ENCODE measurements at places on chromosomes 3 and 15. TPM values are rescaled to one million over a fixed set of nuclear protein-coding genes. Genes with fewer than 3 reads are reported as not detected.

GRCh38 chr15:76299786-76300185, 11.5 kb downstream of the ETFA start:
- H3K36me3 ChIP-seq: no peaks in the 10 kb centered on the region
- H3K27me3 ChIP-seq: no peaks in the 10 kb centered on the region
- H3K27ac ChIP-seq: no peak overlapping the region
- no peak overlapping the region for H3K4me3 ChIP-seq
- no peak for DNase-seq
- H3K4me1 ChIP-seq: peaks cover 8% of the 10 kb centered on the region

DNA sequence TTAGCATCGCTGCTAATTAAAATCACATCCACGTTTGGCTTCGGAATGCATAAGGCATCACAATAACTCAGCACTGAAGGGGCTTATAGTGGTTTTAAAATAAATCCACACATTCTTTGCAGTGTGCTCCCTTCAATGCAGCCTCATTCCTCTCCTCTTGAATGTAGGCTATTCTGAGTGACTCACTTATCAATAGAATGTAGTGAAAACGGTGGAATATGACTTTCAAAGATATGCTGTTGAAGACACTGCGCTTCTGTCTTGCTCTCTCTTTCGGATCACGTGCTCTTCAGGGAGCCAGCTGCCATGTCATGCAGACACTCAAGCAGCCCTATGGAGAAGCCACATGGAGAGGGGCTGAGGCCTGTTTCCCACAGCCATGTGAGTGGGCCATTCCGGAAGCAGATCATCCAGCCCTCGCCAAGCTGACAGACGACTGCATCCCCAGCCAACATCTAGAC, 87.4 kb downstream of the CRYGS start:
- DNase-seq: no peak
- H3K36me3 ChIP-seq: no peaks in the 10 kb centered on the region
- H3K4me1 ChIP-seq: peaks cover 9% of the 10 kb centered on the region
- no peak overlapping the region for H3K27ac ChIP-seq

TP53BP1 gene
- 35.0 TPM for total RNA-seq

FBXO45 gene
- total RNA-seq: 14.0 TPM

DNA sequence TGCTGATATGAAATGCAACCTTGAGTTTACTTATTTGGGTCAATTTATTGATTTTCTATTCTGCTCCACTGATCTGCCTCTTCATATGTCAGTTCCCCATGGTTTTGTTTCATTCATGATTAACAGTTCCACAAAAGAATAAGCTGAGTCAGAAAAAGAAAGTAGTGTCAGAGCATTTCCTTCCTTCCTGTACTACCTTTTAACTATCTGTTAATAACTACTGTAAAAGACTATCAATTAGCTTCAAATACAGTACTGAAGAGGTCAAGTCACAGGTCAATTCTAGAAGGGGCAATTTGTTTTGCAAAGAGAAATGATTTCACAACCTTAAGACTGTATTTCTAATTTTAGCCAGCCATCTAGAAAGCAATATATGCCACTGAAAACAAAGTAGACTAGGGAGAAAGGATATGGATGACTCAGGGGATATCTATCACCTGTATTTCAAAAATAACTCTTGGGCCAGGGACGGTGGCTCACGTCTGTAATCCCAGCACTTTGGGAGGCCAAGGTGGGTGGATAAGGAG, 129.5 kb downstream of the TFDP2 start:
- peaks cover 20% of the 10 kb centered on the region for H3K4me1 ChIP-seq
- H3K27me3 ChIP-seq: no peaks in the 10 kb centered on the region
- DNase-seq: no peak

GRCh38 chr3:99532246-99532645, 106.1 kb upstream of the COL8A1 start:
- H3K4me3 ChIP-seq: no peak overlapping the region
- H3K36me3 ChIP-seq: no peaks in the 10 kb centered on the region
- H3K27me3 ChIP-seq: no peaks in the 10 kb centered on the region
- H3K4me1 ChIP-seq: no peaks in the 10 kb centered on the region
- no peak overlapping the region for H3K27ac ChIP-seq
- DNase-seq: peak; percentile 12

SCN5A gene
- 0.05 TPM for total RNA-seq

ZNF662 gene
- total RNA-seq: 3.8 TPM

GRCh38 chr3:80408030-80408721, 640.4 kb upstream of the ROBO1 start:
- no peaks in the 10 kb centered on the region for H3K36me3 ChIP-seq
- H3K4me3 ChIP-seq: no peak overlapping the region
- no peaks in the 10 kb centered on the region for H3K4me1 ChIP-seq
- no peak for DNase-seq

SLC12A1 gene
- total RNA-seq: not detected

COLQ gene
- total RNA-seq: 2.0 TPM

DNA sequence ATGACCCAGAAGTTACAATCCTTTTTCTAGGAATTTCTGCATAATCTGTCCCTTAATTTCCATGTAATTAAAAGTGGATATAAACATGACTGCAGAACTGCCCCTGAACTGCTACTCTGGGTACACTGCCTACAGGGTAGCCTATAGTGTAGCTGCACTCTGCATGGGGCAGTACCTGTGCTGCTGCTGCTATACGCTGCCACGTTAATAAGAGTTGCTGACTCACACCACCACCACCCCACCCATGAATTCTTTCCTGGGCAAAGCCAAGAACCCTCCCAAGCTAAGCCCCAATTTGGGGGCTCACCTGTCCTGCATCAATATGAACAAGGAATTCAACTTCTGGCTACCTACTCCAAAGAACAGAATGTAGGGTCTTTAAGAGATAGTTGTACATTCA, 13.9 kb downstream of the HDGFL3 start:
- peaks cover 14% of the 10 kb centered on the region for H3K4me1 ChIP-seq
- no peak overlapping the region for H3K27ac ChIP-seq
- H3K27me3 ChIP-seq: peaks cover 46% of the 10 kb centered on the region
- peaks cover 2% of the 10 kb centered on the region for H3K36me3 ChIP-seq
- no peak for DNase-seq

- H3K27ac ChIP-seq: peak overlapping the region; percentile 28
- peaks cover 5% of the 10 kb centered on the region for H3K36me3 ChIP-seq
- DNase-seq: no peak
- H3K4me1 ChIP-seq: peaks cover 25% of the 10 kb centered on the region
- no peak overlapping the region for H3K4me3 ChIP-seq
- H3K27me3 ChIP-seq: no peaks in the 10 kb centered on the region
These were observed 45.0 kb downstream of the ZMAT3 start for GRCh38 chr3:179026636-179027035.

- peaks cover 15% of the 10 kb centered on the region for H3K36me3 ChIP-seq
- DNase-seq: no peak
- no peaks in the 10 kb centered on the region for H3K4me1 ChIP-seq
- no peak overlapping the region for H3K4me3 ChIP-seq
- H3K27me3 ChIP-seq: no peaks in the 10 kb centered on the region
These were observed 553.7 kb downstream of the TAFA4 start for GRCh38 chr3:68378631-68379030.

DNA sequence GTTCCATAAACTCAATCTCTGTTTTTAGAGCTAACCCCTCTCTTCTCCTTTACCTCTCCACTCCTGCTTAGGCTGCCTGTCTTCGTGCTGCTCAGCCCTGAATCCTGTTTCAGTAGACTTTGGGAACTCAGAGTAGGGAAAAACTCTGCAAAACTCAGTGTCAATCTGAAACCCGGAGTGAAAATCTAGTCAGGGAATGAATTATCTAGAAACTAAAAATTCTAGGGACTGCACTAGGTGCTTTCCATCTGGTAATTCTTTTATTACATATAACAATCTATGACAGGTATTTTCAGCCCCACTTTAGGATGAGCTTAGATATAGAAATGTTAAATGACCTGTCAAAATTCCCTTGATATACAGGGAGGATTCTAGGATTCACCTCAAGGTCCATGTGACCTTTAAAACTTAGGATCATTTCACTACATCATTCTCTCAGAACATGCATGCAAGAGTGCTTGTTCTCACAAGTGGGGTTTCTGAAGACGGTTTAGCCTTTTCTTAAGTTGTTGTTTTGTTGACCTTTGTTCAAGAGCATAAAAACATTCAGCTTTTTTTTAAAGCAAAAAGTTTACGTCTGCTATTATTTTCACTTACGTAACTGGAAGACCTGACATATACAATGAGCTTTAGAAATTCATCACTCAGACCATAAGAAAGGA, 108.2 kb upstream of the MBNL1 start:
- no peak overlapping the region for H3K4me3 ChIP-seq
- no peak for DNase-seq

DNA sequence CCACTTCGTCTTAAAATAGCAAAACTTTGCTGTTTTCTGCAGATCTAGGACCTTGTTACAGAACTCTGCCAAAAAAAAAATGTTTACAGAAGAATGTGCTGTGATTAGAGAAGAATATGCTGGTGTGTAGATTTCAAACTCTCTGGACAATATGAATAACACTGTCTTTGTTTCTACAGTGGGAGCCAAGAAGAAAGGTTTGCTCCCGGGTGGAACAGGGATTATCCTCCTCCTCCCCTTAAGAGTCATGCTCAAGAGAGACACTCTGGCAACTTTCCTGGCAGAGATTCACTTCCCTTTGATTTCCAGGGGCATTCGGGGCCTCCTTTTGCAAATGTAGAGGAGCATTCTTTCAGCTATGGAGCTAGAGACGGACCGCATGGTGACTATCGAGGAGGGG, 27.3 kb downstream of the RBM6 start:
- H3K4me1 ChIP-seq: peaks cover 10% of the 10 kb centered on the region
- H3K27me3 ChIP-seq: no peaks in the 10 kb centered on the region
- H3K4me3 ChIP-seq: no peak overlapping the region
- H3K27ac ChIP-seq: no peak overlapping the region

GPR149 gene
- total RNA-seq: not detected

- H3K4me3 ChIP-seq: no peak overlapping the region
- no peaks in the 10 kb centered on the region for H3K27me3 ChIP-seq
- no peak for DNase-seq
- no peak overlapping the region for H3K27ac ChIP-seq
- no peaks in the 10 kb centered on the region for H3K4me1 ChIP-seq
These were observed 1111.2 kb downstream of the TUSC7 start for GRCh38 chr3:117820658-117821299.

DNA sequence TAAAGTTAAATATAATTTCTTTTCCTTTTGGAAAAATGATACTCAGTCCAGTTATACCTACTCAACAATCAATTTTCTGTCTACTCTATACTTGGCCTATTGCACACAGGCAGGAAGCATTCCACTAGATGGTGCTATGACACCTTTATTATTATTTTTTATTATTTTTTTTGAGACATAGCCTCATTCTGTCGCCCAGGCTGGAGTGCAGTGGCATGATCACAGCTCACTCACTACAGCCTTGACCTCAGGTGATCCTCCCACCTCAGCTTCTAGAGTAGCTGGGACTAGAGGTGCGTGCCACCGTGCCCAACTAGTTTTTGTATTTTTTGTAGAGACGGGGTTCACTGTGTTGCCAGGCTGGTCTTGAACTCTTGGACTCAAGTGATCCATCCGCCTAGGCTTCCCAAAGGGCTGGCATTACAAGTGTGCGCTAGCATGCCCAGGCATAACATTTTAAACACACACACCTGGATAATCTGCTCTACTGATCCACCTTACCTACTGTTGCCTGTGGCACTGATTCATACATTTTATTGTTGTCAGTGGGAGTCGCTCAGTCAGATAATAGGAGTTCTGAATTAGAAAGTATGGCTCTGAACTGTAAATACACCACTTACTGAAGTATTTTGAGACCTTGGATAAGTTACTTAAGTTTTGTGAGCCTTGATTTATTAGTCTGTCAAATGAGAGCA, 56.2 kb downstream of the EIF3J start:
- no peak overlapping the region for H3K4me3 ChIP-seq
- peaks cover 27% of the 10 kb centered on the region for H3K36me3 ChIP-seq
- peaks cover 28% of the 10 kb centered on the region for H3K4me1 ChIP-seq

DNA sequence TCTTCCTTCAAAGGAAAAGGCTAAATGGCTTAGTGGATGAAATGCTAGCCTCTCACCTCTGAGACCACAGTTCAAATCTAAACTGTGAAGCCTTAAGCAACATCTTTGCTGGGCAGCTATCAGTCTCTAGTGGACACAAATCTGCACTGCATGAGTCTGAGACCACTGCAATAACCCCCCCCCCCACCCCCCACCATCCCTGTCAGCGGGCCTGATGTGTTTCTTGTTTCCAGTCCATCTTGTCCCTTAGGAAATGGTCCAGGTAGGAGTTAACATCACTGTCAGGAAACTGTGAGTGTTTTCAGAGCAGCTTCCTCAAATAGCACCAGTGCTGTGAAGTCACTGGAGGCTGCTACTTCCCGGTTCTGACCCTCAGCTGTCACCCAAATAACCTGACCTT, 140.6 kb upstream of the TMCO5A start:
- H3K36me3 ChIP-seq: no peaks in the 10 kb centered on the region
- no peak overlapping the region for H3K4me3 ChIP-seq

DNA sequence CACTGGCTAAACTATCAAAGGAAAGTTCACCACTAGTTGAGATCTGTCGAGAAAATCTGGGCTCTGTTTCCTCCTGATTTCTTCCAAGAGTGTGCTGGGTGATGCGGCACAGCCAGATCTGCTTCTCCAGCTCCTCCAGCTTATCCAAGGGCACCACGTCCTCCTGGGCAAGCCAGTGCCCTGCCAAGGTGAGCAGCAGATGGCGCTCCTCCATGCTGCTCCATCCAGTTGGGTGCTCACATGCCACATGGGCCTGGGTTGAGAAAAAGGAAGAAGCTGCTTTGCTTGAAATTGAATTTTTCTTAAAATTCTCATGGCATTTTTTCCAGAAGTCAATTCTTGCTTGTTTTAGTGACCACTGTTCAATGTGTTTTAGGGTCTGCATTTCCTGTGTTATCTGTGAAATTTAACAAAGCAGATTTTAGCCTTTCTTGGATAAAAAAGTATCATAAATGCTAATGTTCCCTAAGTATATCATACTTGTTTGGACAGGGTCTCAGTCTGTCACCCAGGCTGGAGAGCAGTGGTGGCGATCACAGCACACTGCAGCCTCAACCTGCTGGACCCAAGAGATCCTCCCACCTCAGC, 47.3 kb downstream of the EIF3J start:
- peak; percentile 59 for DNase-seq
- peaks cover 8% of the 10 kb centered on the region for H3K36me3 ChIP-seq
- H3K27me3 ChIP-seq: no peaks in the 10 kb centered on the region
- no peak overlapping the region for H3K4me3 ChIP-seq
- H3K4me1 ChIP-seq: peaks cover 16% of the 10 kb centered on the region

DNA sequence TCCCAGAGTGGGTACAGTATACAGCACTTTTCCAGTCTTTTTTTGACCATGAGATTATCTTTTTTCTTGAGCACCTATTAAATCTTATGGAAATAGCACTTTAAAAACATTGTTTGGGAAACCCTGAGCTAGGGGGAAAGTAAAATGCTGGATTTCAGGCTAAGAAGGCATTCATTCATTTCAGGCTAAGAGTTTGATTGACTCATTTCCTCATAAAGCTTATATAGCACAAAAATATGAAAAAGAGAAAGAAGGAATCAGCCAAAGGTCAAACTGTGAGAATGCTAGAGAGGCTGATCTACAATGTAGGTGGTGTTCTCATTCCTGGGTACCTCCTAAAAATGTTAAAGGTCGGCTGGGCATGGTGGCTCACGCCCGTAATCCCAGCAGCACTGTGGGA, 10.5 kb downstream of the TTC23 start:
- no peaks in the 10 kb centered on the region for H3K36me3 ChIP-seq
- no peak overlapping the region for H3K4me3 ChIP-seq
- H3K27me3 ChIP-seq: peaks cover 29% of the 10 kb centered on the region

CCDC13 gene
- 0.70 TPM for total RNA-seq

GRCh38 chr3:33900440-33900808, 102.0 kb downstream of the PDCD6IP start:
- no peaks in the 10 kb centered on the region for H3K4me1 ChIP-seq
- no peaks in the 10 kb centered on the region for H3K36me3 ChIP-seq
- no peaks in the 10 kb centered on the region for H3K27me3 ChIP-seq

ESYT3 gene
- total RNA-seq: 1.1 TPM
